ENCODE measurements at places on chromosomes 1 and 21.

DNA sequence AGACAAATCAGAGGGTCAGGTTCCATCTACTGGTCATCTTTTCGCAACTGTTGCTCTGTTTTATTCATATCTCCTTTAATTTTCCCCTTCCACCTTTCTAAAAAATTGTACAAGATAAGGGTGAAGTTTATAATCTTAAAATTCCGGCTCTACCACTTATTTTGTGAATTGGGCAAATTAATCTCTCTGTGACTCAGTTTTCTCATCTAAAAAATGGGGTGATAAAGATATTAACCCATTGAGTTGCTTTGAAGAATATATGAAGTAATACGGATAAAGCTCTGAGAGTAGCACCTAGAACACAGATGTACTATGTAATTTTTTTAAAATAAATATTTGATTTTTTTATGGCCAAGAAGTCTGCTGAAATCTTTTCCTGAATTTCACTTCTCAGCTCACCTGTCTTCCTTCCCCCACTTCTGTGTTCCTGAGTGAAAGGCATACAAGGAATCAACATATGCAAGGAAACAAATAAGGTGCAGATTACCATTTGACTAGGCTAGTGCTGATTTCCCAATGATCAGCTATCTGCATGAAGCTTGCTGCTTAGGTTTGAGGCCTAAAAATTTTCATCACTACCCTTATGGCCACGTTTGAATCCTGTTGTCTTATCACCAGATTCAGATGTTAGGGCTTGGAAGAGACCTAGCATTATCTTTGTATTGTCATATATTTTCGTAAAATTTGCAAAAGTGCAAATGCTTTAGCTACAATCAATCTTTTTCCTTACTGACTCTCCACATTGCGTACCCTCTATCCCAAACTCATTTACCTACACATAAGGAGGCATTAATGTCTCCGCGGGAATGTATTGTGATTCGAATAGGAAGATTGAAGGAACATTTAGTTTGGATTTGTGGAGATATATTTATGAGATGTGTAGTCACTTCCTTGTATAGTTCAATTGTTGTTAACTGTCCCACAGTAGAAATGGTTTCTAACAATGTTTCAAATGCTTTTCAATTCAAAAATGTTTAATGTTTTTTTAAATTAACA, 718.3 kb upstream of the PTBP2 start:
- no peak for DNase-seq

DNA sequence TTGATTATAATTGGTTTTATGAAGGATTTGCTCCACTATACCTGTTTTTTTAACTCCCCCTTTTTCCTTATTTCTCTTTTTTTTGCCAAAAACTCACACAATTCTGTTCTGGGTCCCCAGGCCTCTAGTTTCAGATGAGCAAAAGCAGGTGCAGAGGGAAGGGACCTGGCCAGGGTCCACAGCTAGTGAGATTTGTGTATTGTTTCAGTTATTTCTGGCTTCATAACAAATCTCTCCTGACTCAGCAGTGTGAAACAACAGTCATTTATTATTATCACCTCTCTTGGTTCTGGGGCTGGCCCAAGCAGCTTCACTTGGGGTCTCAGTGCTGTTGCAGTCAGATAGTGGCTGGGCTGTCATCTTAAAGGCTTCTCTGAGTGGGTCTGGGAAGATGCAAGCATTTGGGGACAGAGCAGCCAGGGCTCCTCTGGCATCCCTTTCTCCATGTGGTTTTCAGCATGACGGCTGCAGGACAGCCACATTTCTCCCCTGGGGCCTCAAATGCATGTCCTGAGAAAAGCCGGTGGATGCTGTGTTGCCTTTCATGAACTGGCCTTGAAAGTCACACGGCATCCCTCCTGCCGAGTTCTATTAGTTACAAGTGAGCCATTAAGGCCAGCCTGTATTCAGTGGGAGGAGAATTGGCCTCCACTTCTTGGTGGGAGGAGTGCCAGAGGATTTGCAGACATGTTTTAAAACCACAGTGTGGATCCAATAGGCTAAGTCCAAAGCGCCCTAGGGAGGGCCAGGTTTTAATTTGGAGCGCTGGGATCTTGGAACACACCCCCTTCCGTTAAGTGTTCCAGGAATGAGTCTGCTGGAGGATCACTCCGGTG, 137.1 kb downstream of the CAMTA1 start:
- DNase-seq = no peak

- DNase-seq = no peak
Observed at GRCh38 chr21:19246018-19246417, 842.4 kb upstream of the TMPRSS15 start.

GRCh38 chr1:112239683-112240330, 156.2 kb upstream of the CTTNBP2NL start:
- no peak for DNase-seq

DNA sequence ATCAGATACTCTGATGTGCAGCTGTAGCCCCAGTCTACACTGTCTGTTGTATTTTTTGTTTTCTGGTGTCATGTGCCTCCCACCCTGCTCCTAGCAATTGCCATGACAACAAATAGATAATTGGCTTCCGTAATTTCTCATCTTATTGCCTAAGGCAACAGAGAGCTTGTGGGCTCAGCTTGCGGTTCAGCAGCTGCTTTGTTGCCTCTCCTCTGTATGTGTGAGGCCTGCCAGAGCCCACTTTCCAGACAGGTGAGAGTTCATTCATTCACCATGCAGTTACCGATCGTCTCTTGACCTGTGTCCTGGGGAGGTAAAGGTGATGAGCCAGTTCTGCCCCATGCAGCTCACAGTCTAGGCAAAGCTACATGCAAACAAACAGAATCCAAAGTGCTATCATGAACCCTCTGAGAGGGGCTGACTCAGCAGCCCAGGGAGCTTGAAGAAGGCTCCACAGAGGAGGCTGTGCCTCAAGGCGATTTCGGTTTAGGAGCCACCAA, 11.9 kb downstream of the LGALS8 start:
- no peak for DNase-seq

DNA sequence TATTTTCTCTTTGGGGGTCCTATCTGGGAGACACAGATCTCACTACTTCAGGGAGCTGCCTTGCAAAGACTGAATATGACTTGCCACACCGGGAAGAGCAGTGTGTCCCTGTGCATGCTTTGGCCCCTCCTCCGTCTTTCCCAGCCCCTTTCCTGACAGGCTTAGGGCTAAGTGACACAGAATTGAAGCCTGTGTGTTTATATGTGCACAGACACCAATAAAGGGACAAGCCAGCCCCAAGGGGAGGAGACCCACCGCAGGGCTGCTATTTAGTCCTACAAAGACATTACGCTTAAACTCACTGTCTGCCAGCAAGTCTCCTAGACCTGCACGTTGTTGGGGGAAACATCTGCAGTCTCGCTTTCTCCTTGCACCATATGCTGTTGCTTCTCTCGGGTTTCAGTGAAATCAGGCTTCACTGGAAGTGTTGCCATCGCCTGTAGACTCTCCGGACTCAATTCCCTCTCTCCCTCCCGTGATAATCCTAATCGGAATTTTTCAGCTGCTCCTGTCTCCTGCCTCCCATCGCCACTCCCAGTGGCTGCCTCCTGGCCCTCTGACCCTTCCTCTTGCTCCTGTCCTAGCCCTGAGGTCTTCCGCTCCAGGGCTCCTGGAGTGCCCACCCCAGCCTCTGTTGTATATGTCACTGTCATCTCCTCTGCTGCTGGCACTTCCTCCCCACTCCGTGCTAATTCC, 58.5 kb upstream of the LRRC53 start:
- no peak for DNase-seq

- DNase-seq = no peak
Observed at GRCh38 chr1:78275456-78275855, 215.3 kb upstream of the PTGFR start.

GRCh38 chr1:34870395-34870794, 10.8 kb upstream of the SMIM12 start:
- no peak for DNase-seq

- DNase-seq = no peak
Observed at GRCh38 chr1:22414244-22414751, 37.4 kb upstream of the ZBTB40 start.

GRCh38 chr1:57989877-57990276, 556.6 kb downstream of the OMA1 start:
- DNase-seq = no peak

DNA sequence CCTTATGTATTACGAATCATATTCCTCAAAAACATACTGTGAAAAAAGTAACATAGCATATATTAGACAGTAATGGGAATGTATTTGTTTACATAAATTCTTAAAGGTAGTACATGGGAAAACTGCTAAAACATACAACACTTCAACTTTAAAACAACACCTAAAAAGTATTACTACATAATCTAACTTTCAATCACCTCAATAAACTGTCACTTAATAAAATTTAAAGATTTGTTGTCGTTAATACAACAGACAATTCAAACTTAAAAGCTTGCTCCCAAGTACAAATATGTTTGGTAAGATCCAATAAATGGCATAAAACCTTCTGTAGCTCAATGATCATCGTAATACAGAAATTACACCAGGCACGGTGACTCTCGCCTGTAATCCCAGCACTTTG, 3.7 kb downstream of the ARID4B start:
- no peak for DNase-seq

- DNase-seq = no peak
Observed at GRCh38 chr1:31029026-31029425, 36.5 kb downstream of the PUM1 start.

GRCh38 chr1:45370575-45370974, 30.3 kb upstream of the MUTYH start:
- DNase-seq = no peak
